Stimulated activated CD4-positive, alpha-beta T cell treated with anti-CD3 and anti-CD28 coated beads, TNF-alpha, amount 100 ng/mL, for 4 hours (primary cell): ENCODE measurements at places on chromosomes 3 and 15.

- DNase-seq, result no peak
Observed at GRCh38 chr15:93024293-93024692, 64.7 kb downstream of the RGMA start.

- no peak for DNase-seq
Observed at GRCh38 chr3:39276746-39277145, 3.1 kb downstream of the CX3CR1 start.

DNA sequence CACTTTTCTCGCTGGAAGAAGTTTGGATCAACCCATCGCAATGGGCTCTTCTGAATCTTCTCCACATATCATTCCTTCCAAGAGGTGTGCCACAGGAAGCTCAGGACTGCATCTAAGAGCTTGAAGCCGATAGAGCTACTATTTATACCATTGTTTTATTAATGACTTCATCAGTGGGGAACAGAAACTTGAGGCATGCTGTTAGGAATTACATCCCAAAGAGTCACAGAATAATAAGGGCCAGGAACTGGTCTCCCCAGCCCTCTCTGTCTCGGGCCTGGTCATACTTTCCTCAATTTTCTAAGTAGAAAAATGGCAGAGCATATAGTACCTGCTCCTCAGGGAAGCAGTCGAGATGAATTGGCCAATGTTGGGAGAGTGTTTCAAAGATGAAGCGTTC is 16.9 kb upstream of the C15orf61 start:
- no peak for DNase-seq

GRCh38 chr3:167718582-167718981 is 16.1 kb downstream of the PDCD10 start:
- DNase-seq, result no peak

GRCh38 chr15:64037116-64037515 is 9.2 kb downstream of the DAPK2 start:
- no peak for DNase-seq

DNA sequence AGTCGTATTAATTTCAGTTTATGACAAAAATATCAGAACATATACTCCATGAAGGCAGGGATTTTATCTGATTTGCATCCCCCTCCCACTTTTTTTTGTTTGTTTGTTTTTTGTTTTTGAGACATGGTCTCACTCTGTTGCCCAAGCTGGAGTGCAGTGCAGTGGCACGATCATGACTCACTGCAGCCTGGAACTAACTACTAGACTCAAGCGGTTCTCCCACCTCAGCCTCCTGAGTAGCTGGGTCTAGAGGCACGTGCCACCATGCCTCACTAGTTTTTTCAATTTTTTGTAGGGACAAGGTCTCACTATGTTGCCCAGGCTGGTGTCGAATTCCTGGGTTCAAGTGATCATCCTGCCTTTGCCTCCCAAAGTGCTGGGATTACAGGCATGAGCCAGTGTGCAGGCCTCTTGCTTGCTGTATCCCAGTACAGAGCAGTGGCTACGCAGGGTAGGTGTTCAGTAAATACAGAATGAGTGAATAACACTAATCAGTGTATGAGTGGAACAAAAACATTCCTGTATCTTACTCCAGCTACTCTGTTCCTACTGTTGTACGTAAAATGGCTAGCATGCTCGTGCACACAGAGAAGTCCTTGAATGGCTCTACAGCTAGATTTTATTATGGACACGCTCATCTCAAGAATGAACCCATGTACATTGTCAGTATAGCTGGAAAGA is 272.4 kb downstream of the FOXP1 start:
- DNase-seq, result no peak

GRCh38 chr3:32983124-32983523 is 31.7 kb downstream of the CCR4 start:
- no peak for DNase-seq

GRCh38 chr3:3141939-3142338 is 15.2 kb downstream of the TRNT1 start:
- no peak for DNase-seq

- DNase-seq, result no peak
Observed at GRCh38 chr3:189588070-189588469, 43.1 kb upstream of the TP63 start.

DNA sequence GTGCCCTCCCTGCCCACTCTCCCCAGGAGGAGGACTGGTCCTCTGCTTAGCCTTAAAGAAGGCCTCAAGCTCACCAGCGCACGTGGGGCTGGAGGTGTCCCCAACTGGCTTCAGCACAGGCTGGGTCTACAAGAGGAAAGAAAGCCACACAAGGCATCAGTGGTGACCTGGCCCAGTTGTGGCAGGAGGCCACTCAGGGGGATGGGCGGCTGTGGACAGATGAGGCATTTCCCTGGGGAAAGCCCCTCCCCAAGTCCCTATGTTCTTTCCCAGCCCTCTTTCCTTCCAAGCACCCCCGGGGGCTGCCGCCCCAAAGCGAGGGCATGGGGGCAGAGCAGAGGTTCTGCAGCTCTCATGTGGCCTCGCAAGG is 155.2 kb upstream of the TLE3 start:
- no peak for DNase-seq

- no peak for DNase-seq
Observed at GRCh38 chr3:149453140-149453805, 21.2 kb upstream of the TM4SF4 start.

- no peak for DNase-seq
Observed at GRCh38 chr3:155009217-155009616, 70.9 kb upstream of the MME start.

- no peak for DNase-seq
Observed at GRCh38 chr3:9525078-9525477, 28.5 kb downstream of the LHFPL4 start.

DNA sequence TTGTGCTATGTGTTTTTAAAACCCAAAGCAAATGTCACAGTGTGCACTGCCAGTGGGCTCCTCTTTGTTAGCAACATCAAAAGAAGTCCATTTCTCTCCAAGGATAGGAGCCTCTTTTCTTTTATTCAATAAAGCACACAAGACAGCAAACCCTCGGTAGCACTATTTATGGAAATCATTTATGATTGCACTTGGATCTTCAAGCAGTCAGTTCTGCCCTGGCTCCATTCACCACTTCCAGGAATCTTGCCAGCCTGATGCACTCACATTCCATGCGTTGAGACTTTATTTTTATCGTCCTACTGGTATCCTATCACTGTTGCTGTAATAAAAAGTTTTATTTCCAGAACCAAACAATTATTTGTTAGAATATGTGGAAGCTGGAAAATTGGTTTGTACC is 412.1 kb downstream of the TBL1XR1 start:
- DNase-seq, result no peak

GRCh38 chr3:2130726-2131125 is 32.1 kb downstream of the CNTN4 start:
- DNase-seq, result no peak

- DNase-seq, result no peak
Observed at GRCh38 chr15:42141795-42142667, 14.4 kb downstream of the PLA2G4F start.
